ENCODE measurements at places on chromosomes 7 and 10. TPM values are rescaled to one million over a fixed set of nuclear protein-coding genes. Genes with fewer than 3 reads are reported as not detected.

DNA sequence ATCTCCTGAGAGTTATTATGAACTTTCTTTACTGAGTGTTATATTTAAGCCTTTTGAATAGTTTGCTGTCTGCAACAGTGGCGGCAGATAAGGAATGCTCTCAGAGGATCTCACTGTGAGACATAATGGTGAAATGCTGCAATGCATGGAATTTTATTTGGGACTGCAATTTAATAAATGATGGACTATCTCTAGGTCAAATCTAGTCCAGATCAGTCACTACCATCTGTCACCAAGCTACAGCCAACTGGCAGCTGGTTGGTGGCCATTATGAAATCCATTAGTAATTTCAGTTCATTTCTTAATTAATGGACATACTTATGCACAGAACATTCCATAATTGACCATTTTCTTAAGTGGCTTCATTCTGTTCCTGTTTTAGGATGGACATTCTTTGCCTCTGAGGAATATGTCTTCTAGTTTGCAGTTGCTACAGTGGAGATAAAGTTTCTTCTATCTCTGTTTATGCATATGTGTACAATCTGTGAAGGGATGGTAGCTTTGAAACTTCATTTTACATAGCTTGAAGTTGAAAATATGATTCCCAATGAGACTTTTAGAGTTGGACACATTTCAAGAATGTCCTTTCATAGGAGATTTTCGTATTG, 586.6 kb downstream of the SUGCT start:
- DNase-seq, result no peak

DNA sequence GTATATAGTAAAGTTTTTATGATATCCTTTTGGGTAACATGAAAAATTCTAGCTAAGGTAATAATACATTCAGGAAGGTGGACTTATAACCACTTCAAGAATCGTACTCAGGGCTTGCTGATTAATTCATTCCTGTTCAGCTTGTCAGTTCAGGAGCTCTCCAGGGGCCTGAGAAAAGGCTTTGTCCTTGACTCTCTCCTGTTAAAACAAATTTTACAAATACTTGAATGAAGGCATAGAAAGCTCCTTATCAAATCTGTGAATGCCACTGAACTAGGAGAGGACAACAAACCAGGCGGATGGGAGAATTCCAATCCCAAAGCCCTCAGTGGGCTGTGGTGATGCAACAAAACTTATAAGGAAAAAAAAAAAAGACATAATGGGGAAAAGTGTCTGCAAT, 354.5 kb upstream of the ZMIZ1 start:
- DNase-seq, result no peak

DNA sequence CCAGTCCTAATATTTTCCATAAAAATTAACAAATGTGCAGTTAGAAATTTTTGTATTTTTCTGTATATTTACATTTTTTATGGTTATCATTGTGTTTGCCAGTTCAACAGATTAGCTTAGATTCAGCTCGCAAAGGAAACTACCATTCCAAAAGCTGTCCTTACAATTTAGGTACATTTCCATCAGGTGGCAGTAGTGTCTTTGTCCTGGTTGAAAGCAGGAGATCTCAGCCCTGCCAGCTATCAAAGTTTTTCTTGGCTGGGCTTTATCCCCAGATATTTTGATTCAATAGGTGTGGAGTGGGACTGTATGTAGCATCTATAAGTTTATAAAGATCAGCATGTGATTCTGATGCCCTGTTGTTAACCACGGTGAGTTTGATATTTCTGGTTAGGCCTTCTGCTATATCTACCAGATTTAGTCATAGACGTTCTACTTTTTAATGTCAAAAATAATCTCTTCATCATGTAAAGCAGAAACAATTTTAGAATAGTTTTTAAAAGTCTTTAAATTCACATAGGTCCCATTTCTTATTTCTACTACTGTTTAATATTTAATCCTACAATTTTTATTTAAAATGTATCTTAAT, 15.5 kb upstream of the ICA1 start:
- DNase-seq, result no peak

GRCh38 chr10:2476218-2476811, 591.0 kb upstream of the PFKP start:
- DNase-seq, result no peak

- no peak for DNase-seq
Measured at GRCh38 chr7:84317536-84317935, 122.9 kb upstream of the SEMA3A start.

DNA sequence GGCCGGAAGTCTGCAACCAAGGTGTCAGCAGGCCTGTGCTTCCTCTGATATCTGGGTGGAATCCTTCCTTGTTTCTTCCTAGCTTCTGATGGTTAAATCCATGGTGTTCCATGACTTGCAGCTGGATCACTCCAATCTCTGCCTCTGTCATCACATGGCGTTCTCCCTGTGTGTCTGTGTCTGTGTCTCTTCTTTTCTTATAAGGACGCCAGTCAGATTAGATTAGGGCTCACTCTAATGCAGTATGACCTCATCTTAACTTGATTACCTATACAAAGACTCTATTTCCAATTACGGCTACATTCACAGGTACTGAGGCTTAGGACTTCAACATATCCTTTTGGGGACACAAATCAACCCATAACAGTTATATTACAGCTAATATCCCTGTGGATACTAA, 70.3 kb upstream of the FAM3C start:
- DNase-seq, result no peak

DNA sequence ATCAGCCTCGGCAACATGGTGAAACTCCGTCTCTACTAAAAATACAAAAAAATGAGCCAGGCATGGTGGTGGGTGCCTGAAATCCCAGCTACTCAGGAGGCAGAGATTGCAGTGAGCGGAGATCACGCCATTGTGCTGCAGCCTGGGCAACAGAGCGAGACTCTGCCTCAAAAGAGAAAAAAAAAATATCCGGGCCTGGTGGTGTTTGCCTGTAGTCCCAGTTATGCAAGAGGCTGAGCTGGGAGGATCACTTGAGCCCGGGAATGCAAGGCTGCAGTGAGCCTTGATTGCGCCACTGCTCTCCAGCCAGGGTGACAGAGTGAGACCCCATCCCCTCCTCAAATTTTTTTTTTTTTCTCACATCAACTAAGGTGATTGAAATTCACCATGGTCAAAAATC, 42.8 kb downstream of the CDC123 start:
- no peak for DNase-seq

GRCh38 chr10:43842496-43842895, 193.8 kb upstream of the ZNF32 start:
- DNase-seq, result no peak

- no peak for DNase-seq
Measured at GRCh38 chr7:55488804-55489340, 83.4 kb downstream of the VOPP1 start.

DNA sequence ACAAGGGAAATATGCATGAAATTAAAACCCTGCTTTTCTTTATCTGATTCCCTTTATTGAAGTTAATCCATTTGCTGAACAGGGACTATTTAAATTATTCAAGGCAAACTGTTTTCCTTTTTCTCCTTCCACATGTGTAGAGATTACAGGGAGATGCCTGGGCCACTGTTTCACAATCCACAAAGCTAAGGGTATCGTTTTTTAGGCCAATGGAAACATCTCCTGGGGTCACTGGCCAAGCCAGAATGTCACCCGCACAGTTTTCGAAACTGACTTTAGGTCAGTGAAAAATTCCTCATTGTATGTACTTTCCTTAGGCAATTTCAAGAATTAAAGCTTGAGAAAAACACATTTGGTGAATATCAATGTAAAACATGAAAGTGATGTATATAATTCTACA, 259.2 kb upstream of the BMPER start:
- DNase-seq, result no peak

DNA sequence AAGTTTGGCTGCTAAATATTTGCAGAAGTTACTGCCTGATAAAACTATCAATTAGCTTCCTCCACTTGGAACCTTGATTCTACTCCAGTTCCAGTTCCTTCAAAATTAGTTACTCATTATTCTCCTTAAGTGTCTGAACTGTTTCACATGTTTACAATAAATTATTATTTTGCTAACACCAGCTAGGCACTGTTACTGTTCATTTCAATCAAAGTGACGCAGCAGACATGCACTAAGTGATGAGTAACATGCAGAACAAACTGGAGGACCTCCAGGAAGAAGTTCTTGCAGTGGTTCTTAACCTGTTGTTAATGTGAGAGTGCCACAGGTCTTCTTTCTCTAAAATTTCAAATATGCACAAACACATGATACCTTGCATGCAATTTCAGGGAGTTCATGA, 491.8 kb upstream of the SEMA3A start:
- no peak for DNase-seq

DNA sequence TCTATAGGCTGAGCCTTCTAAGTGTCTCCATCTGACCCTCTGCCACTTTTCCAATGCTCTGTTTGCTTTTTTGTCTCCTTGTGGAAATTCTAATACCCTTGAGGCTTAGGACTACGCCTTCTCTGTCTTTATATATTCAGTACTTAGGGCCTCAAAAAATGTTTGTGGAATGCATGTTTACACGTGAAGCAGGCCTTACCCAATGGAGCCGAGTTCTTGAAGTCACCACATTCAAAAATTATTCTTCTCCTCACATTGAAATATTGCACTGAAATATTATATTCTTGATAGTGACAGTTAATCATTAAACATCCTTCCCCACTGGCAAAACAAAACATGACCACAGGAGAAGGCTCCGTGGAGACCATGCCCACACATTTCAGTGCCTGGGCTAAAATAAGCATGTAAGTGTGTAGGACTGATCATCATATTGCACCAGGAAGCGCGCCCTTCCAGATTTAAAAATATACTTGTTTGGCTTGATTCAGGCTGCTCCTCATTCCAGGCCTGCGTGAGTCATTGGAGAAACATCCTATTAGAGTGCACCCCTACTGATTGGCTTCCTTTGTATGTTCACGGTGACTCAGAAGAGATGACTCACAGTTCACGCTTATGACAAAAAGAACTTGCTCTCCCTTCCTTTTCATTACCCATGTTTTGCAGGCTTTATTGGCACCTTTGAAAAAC, 307.4 kb upstream of the AOAH start:
- DNase-seq, result no peak

DNA sequence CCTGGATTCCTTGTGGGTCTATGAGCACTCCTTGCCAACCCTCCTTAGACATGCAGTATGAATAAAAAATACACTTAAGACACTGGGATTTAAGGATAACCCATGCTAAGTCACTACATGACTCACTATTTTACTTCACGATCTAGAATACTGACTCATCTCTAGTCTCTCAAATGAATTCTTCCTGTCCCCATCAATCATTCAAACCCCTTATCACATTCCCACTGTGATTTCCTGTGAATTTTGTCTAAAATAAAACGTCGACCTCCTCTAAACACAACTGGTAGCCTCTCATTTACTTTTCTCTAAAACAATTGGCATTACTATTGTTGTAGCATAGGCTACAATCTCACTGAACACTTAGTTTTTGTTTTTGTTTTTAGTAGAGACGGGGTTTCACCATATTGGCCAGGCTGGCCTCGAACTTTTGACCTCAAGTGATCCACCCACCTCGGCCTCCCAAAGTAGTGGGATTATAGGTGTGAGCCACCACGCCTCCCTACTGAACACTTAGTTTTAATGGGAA, 3.9 kb upstream of the IQUB start:
- no peak for DNase-seq

DNA sequence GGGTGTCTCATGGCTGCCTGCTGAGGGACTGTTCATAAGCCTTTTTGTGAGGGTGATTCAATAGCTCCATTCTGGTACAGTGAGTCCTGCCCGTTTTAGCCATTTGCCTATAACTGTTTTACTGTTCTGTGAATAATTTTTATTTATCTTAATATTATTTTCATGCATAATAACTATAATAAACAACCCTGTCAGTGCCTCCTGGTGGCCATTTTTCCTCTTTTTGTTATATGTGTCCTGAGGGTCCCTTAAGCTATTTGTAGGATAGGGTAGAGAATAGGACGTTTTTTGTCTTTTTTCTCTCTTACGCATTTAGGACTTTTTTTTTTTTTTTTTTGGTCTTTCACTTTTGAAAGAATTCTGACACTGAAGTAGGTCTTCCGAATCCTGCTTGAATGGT, 2.9 kb downstream of the C1QL3 start:
- DNase-seq, result no peak

DNA sequence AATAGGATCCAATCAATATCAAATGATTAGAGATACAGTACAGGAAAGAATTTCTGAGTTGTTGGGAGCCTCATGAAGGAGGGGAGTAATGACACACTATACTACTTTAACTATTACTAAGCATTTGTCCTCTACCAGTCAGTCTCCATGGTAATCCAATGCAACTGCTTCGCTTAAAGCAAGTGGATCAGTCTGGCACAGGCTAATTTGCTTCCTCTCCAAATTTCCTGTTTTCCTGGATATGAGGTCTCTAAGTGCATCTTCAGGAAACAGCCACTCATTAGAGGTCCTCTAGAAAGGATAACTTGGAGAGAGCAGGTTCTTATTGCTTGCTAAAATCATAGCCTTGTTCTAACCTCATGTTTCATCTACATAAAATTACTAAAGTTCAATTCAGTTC, 8.4 kb upstream of the SEPTIN7 start:
- DNase-seq, result no peak

DNA sequence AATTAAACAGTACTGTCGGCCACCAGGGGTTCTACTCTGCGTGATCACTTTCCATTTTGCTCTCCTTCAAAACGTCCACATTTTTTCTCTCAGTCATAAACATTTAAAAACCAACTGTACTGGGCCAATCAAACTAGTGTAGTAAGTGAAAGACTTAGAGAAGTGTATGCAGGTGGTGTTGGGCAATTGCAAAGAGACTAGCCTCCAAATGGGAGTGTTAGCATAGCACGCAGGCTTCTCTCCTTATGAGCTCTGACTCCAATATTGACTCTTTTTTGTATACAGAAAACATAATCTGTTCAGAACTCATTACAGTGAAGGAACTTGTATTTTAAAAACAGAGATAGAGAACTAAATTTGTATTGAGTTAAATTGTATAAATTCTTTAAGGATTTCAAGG, 150.6 kb downstream of the SDK1 start:
- no peak for DNase-seq

DNA sequence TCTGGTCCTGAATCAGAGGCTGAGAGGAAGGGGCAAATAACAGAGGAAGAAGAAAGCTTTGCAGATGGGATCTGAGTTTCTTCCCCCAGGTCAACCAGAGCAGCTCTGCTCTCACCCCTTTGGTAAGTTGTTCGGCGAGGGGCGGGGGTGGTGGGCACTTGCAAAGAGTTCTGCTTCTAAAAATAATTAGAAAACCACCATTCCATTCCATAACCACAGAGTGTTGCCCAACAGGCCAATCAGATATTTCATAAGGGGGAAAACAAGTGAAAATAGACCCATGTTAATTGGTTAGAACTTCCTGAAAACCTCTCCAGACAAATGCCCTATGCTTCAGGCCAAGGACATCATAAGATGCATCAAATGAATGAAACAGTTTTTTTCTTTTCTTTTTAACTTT, 43.6 kb upstream of the R3HCC1L start:
- DNase-seq, result no peak

- no peak for DNase-seq
Measured at GRCh38 chr7:99325001-99325493, 651 bp upstream of the ARPC1A start.

Gene TSPAN14
- 36.8 TPM for total RNA-seq

Gene ZNF804B
- not detected for total RNA-seq
